ENCODE measurements at places on chromosomes 3 and 15.
A peak's percentile ranks its signal among the peaks of the same experiment; 100 is the strongest.

GRCh38 chr15:94887391-94887790 lies 656.0 kb downstream of the MCTP2 start:
- DNase-seq: no peak

- DNase-seq: no peak
These were observed 68.8 kb downstream of the ANXA2 start for GRCh38 chr15:60328852-60329443.

- DNase-seq: no peak
These were observed 39.9 kb downstream of the GATM start for GRCh38 chr15:45338417-45338816.

DNA sequence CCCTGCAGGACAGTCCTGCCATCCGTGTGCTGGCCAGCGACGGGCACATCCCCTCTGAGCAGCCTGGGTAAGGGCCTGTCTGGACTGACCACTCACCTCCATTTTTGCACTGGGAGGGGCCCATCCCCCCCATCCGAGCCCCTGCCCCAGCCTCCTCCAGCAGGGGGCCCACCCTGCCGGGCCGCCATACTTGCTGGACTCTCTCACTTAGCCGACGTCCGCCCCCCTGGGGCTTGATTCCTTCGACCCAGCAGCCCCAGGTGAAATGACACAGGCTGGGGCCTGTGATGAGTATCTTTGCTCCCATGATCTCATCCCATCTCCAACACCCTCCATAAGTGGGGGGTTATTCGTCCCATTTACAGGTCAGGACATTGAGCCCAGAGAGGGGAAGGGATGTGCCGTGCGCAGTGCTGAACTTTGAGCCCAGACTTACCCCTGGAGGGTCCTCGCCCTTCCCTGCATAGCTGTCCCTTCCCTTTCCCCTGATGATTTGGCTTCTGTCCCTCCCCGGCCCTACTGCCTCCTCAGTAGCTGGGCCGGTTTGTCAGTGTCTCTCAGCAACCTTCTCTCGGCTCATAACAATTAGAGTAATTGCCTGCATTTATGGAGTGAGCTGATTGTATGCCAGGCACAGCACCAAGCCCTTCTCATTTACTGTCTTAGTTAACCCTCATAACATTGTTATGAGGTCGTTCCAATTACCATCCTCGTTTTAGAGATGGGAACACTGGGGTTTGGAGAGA lies 4.2 kb downstream of the LMAN1L start:
- no peak for DNase-seq

GRCh38 chr3:130659911-130660310 lies 86.7 kb downstream of the PIK3R4 start:
- DNase-seq: peak; percentile 27

DNA sequence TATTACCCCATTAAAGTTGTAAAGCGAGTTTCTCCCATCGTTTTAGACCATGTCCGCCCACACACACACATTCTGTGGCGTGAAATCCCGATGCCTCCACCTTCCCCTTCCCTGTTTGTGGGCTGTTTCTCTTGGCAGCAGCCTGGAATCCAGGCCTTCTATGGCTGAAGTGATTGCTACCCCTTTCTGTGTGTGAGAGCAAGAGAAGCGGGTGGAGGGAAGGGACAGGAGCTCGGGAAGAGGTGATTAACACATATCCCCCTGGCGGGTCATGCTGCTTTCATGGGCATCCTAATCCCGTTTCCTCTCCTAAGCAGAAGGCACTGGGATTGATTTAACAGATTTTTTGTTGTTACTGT lies 283.8 kb upstream of the RGMA start:
- no peak for DNase-seq

DNA sequence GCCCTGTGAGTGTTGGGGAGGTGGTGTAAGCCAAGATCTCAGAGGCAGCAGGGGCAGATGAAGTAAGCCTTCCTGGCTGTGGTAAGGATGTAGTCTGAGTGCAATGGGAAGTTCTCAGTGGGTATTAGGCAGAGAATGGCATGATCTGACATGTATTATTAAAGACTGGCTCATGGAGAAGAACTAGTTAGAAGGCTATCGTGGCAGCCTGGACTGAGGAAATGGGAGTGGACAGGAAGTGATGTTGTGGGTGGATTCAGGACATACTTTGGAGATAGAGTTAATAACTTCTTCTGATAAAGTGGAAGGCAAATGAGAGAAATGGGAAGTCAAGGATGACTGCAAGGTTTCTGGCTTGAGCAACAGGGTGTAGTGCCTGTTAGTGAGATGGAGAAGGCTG lies 250.9 kb upstream of the CFAP20DC start:
- DNase-seq: no peak

- no peak for DNase-seq
These were observed 497.6 kb downstream of the NTRK3 start for GRCh38 chr15:87758794-87759418.

DNA sequence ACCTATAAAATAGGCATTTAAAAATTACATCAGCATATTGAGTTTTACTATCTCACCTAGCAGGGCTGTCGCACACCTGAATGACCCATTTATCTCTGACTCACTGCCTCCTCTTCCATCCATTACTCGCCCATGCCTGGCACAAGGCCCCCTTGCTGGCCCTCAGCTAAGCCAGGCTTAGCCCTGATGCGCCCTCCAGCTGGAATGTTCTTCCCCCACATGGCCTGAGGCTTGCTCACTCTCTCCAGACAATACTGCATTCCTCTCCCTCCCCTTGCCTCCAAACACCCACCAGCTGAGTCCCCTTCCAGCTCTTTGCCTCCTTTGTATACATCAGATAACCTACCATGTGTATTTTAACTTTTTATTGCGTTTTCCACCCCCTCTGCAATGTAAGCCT lies 7.2 kb downstream of the SH3BP5 start:
- DNase-seq: peak; percentile 83

DNA sequence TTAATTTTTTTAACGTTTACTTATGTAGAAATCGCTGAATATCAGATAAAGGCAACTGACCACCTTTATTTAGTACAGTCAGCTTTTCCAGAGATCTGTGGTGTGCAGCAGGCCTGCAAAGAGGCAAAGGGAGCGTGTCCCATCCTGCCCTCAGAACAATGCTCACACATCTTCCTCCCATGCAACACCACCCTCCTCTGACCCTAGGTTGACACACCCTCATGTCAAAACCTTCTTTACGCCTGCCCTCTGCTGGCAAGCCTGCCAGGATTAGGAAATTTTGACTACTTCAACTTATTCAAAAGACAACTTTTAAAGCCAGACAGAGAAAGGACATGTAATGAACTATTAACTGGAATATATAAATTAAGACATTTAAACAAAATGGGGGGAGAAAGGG lies 513.7 kb downstream of the FOXP1 start:
- peak; percentile 70 for DNase-seq
